Type B pancreatic cell (in vitro differentiated cells): ENCODE measurements at places on chromosomes 12 and 14. TPM values are rescaled to one million over a fixed set of nuclear protein-coding genes. Genes with fewer than 3 reads are reported as not detected.

DNA sequence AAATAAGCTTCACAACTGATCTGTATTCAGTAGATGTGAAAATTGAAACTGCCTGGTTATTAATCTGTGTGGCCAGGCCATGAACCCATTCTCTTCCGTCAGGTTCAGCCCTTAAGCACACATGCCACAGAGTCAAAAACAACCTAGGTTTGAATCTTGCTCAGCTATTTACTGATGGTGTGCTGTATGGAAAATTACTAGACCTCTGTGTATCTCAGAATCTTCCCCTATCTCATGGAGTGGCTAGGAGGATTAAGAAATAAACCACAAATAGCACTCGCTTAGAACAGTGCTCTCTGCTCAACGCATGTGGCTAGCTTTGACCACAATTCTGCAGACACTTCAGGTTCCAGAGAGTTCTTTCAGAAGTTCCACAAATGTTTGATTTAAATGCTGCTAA is 240.7 kb upstream of the PLEKHG7 start:
- DNase-seq, result no peak

DNA sequence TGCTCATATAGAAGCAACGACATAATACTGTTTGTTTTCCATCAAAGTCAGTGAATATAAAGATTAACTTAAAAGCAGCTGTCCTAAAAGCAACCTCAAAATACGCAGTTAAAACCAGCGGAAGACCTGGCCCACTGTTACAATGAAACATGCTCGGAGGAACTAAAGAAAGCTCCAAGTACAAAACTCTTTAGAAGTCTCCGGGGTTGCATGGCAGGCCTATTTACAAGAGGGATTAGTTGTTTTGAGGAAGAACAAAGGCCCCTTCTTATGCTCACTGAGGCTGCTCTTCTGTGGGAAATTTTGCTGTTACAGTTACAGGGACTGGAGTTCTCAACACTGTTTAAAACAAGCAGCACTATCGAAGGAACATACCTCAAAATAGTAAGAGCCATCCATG is 75.9 kb upstream of the C12orf71 start:
- no peak for DNase-seq

DNA sequence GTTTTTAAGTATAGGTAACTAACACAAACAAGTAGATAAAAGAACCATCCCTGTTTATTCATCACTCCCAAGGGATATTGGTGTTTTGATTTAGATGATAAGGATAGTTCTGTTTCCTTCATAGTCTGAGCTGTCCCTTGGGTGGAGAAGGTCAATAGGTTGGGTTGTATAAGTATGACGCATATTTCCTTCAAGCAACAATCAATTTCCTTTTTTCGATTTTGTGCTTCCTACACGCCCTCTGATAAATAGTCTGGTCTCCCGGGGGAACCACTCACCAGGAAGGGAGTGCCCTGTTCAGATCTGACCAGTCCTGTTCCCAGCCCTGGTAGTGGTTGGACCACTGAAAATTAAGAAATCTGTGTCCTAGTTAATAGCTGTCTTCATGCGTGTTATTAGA is 378.8 kb upstream of the FAR2 start:
- no peak for DNase-seq

- no peak for DNase-seq
Measured at GRCh38 chr14:56962444-56963080, 152.3 kb upstream of the OTX2 start.

DNA sequence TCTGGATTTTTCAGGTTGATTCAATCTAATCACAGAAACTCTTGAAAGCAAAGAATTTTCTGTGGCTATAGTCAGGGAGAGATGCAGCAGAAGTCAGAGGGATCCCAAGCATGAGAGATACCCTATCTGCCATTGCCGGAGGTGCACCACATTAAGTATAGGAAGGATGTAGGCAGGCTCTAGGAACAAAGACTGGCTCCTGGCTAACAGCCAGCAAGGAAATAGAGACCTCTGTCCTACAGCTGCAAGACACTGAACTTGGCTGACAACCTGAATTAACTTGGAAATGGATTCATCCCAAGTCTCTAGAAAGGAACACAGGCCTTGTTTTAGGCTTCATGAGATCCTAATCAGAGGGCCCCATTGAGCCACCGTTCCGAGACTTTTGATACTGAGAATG is 364.9 kb upstream of the FLRT2 start:
- no peak for DNase-seq

DNA sequence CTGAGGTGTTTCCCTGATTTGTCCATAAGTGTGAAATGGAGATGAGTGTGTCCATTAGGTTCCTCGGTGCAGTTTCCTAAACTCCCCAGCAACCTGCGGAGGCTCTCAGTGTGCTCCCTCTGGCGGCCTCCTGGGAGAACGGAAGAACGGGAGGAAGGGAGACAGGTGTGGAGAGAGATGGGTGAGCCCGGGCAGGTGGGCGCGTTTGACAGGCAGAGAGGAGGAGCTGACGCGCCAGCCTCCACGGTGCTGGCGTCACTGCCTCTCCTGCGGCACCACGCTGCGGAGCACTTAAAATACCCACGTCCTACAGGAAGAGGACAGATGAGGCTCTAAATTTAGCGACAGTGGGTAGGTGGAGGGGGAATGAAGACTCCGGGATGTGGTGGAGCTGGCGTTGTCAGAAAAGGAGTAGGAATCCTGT is 26.8 kb upstream of the PEX5 start:
- no peak for DNase-seq

GRCh38 chr14:90577661-90578282 is 180.9 kb downstream of the CALM1 start:
- no peak for DNase-seq

GRCh38 chr12:98745578-98746391 is 100.7 kb downstream of the APAF1 start:
- no peak for DNase-seq

The ZFP36L1 gene
- total RNA-seq, result 457 and 564 TPM in 2 replicates

The CLEC14A gene
- 0.34 and 0.62 TPM in 2 replicates for total RNA-seq

The RAB21 gene
- 53.8 and 59.7 TPM in 2 replicates for total RNA-seq

The SETD1B gene
- total RNA-seq, result 28.4 and 34.2 TPM in 2 replicates
